NCI-H524 (cell line): ENCODE measurements at places on chromosomes 3 and 15.
A peak's percentile ranks its signal among the peaks of the same experiment; 100 is the strongest.

GRCh38 chr15:70004826-70005225, 92.9 kb downstream of the TLE3 start:
- DNase-seq: no peak

- no peak for DNase-seq
Measured at GRCh38 chr3:44359146-44359751, 20.7 kb downstream of the TCAIM start.

GRCh38 chr15:36924034-36924433, 176.3 kb downstream of the MEIS2 start:
- DNase-seq: no peak

- DNase-seq: no peak
Measured at GRCh38 chr3:65829228-65829627, 209.5 kb downstream of the MAGI1 start.

GRCh38 chr15:41648097-41648496, 12.1 kb upstream of the MGA start:
- no peak for DNase-seq

DNA sequence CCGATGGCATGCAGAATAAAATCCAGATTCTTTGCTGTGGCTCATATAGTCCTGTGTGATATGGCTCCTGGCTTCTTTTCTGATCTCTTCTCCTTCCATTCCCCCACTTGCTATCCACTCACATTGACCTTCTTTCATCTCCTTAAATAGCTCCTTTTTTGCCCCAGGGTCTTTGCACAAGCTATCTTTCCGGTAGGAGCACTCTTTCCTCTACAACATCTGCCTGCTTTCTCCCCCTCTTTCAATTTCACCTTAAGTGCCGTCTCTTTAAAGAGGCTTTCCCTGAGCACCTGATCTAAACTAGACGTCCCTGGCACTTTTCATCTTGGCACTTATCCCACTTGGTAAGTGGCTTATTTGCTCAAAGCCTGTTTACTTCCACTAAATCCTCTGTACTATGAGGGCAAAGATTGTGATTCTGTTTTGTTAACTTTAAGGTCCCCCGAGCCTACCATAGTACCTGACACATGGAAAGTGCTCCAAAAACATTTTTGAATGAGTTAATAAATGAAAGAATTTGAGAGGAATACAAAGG, 323.3 kb upstream of the TLE3 start:
- peak; percentile 95 for DNase-seq

- DNase-seq: no peak
Measured at GRCh38 chr3:23068016-23068728, 135.0 kb upstream of the UBE2E2 start.

- no peak for DNase-seq
Measured at GRCh38 chr3:34072297-34072696, 273.9 kb downstream of the PDCD6IP start.

GRCh38 chr3:171644681-171645080, 165.6 kb downstream of the PLD1 start:
- no peak for DNase-seq

GRCh38 chr3:172084871-172085556, 45.6 kb downstream of the FNDC3B start:
- no peak for DNase-seq

- DNase-seq: no peak
Measured at GRCh38 chr15:28996953-28997352, 111.2 kb downstream of the APBA2 start.

- no peak for DNase-seq
Measured at GRCh38 chr15:99365242-99365641, 114.0 kb downstream of the LRRC28 start.

- no peak for DNase-seq
Measured at GRCh38 chr3:43499256-43499655, 122.6 kb downstream of the ANO10 start.

GRCh38 chr15:71051539-71051938, 63.7 kb upstream of the THSD4 start:
- DNase-seq: no peak

DNA sequence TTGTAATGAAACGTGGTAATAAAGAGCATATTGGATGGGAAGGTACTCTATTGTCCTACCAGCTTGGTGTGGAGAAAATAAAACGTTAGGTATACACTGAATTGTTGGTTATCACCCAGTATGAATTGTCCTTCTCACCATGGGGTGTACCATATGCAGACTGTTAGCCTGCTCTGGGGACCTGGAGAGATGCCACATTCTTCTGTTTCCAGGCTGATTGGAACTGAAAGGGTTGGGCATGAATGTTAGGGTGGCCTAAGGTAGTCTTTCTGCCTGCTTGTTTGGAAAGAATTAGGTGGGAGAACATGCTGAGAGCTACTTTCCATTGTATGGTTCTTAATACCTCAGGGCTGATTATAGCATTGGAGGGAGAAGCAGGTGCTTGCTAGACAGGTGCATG, 340.6 kb downstream of the PTPRG start:
- DNase-seq: no peak

DNA sequence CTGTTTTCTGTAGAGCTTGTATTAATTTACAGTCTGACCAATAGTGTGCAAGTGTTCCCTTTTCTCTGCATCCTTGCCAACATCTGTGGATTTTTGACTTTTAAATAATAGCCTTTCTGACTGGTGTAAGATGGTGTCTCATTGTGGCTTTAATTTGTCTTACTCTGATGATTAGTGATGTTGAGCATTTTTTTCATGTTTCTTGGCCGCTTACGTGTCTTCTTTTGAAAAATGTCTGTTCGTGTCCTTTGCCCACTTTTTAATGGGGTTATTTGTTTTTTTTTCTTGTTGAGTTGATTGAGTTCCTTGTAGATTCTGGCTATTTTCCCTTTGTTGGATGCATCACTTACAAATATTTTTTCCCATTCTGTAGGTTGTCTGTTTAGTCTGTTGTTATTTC, 7.6 kb upstream of the ACOX2 start:
- DNase-seq: no peak

DNA sequence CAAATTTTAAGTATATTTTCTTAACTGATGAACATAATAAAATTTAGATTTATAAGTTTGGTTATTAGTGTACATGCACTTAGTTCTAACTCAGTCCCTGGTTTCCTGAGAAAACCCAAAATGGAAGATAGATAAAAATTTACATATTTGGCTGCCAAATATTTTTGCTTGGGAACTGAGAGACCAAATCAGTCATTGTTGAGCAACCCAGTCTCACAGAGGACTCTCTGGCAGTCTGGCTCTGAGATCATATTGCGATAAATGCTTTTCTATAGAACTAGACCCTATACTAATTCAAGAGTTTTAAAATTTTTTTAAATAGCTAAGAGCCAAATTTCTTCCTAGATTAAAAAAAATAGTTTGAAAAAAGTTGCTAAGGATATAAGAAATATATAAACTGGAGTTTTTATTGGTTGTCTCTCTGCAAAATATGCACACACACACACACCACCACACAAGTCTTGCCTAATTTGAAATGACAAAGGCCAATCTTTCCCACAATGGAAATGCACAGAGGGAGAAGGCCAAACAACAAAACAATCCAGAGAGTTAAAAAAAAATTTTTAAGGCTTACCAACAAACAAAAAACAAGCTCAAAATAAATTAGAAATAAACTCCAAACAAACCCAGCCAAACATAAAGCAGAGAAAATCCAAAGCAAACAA, 259.5 kb downstream of the MECOM start:
- no peak for DNase-seq

DNA sequence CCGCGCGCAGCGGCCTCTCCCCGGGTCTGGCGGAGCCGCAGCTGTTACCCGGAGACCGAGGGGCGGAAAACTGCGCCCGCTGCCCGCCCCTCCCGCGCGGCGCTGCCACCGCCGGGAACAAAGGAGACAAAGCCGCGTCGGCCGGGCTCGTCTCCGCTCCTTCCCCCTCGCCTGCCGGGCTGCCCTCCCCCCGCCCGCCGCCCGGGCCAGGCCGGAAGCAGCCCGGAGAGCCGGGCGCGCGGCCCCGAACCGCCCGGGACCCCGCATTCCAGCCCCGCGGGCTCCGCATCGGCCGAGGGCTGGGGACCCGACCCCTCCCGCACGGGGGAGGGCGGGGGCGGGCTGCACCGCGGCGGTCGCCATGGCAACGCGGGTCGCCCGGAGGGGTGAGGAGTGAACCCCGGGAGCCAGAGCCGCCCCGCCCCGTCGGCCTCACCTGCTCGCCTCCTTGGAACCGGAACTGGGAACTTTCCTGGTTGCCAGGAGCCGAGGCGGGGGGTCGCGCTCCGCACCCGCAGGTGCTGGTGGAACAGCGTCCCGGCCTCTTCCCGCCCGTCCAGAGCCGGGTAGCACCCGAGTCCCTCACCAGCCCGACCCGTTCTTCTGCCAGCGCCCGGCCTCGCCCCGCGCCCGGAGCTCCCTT, 448 bp downstream of the PLXNB1 start:
- DNase-seq: peak; percentile 16

DNA sequence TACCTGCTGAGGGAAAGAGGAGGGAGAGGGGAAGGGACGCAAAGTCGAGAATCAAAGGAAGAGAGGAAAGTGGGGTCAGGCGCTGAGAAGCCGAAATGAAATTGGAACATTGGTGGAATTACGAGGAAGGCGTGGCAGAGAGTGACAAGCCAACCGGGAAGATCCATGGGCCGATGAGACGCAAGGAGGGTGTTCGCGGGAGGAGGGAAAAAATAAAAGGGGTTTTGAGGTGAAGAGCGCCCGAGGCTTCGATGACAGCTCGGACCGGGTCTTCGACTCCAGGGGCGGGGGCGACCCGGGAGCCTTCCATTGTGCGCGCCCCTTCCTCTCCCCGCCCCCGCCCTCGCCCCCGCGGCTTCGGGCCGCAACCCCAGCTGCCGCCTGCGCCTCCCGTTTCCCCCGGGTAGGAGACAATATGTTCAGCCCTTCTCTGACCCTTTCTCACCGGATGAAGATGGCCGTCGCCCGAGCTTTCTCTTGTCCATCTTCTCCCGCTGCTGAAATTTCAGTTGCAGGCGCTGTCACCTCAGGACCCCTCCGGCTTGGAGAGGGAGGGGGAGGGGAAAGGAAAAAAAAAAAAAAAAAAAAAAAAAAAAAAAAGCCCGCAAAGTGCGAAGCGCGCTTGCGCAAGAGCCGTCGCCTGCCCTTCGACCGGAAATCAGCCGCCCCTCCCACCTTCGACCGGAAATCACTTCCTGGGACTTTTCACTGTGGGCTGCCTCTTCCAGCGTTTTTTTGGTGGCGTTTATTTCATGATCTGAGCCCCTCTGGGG, at the start of gene SENP7:
SENP7 (minus strand) TSS at position 567 of the 773 bp plus-strand sequence; CDS start at position 485, 82 bp downstream.
- DNase-seq: peak; percentile 85

GRCh38 chr3:46504789-46505188, 7.0 kb downstream of the RTP3 start:
- no peak for DNase-seq

GRCh38 chr3:191343115-191343514, 12.8 kb upstream of the UTS2B start:
- DNase-seq: no peak

GRCh38 chr3:55936549-55937052, 449.5 kb upstream of the WNT5A start:
- DNase-seq: no peak

DNA sequence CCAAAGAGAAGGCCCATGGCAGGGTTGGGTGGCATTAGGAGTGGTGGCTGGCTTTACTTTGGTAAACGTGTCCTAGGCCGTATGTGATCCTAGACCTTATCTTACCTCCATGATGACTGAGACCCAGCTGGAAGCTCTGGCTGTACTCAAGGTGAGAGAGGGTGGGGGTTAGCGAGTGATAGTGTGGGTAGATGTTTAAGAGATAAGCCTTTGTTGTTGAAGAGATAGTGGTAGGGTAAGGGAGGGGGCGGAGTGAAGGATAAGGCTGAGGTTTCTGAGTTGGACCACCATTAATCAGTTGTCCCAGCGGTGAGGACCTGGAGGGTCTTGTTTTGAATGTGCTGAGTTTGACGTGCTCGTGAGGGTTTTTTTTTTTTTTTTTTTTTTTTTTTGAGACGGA, 61.5 kb upstream of the ULK4 start:
- no peak for DNase-seq

DNA sequence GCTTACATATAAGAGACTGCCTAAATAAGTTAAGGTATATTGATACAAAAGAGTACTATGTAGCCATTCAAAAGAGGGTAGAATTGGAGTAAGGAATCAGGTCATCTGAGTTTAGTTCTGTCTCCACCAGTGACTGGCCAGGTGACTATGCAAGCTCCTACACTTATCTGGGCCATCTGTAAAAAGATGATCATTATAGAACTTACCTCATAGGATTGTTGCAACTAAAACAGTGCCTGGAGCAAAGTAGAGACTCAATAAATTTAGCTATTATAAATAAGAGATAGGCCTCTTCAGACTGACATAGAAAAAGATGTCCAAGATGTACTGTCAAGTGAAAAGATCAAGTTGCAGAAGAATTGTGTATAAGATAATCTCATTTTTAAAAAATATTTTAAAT, 1.7 kb upstream of the ATP8B4 start:
- no peak for DNase-seq

GRCh38 chr3:164364111-164364510, 714.2 kb downstream of the SI start:
- no peak for DNase-seq

DNA sequence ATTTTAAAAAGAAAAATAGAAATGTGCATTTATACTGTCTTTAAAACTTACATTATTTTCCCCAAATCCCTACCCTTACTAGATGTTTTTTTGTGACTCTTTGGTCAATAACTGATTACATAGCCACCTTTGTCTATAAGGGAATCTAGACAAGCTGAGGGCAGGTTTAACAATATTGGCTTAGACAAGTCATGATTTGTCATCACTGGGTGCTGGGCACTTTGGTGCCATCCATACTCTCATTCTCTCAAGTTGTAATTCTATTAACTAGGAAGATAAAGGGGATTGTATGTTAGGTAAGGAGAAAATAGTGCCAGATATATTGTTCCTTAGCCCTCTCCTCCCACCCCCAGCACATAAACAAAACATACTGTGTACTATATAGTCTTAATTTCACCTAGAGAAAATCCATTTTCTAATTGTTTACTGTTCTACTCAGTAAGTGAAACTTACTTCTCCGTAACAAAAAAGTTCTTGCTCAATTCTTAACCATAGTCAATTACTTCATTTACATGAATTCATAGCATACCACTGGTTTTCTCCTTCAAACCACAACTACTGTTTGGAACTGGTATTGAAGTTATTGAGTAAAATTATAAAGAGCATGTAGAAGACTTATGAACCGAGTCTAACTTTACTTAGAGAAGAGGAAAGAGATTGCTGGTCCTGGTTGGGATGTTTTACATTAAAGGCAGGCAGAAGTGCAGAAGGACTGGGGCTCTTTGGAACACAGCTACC, 877.1 kb downstream of the PDCD6IP start:
- DNase-seq: no peak

DNA sequence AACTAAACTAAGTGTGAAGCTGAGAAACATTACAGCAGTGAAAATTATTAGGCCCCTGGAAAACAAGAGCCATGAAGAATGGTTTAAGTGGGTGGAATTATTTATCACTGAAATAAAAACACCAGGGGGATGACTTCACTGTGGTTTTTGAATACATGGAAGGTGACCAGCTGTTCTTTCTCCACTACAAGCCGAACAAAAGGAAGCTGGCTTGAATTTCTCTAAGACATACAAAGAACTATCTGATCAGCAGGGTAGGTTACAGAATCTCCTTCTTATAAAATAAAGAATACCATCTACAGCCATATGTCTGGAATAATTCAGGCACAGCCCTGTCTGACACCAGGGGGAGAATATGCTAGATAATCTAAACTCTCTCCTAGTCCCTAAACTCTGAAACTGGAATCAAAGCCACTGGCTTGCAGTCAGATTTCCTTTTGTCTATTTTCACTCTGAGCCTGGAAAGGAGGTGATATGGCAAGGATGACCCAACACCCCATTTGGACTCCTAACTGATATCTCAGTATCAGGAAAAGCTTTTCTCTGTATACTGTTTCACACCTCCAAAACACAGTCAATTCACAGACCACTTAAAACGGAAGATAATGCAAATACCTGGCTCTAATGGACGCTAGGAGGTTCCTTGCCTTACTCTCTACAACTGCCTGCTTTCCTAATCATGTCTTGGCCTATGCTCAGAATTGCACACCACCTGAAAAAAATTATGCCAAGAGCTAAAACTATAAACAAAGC, 31.2 kb downstream of the SPATA12 start:
- DNase-seq: no peak
